ENCODE measurements at places on chromosomes 1 and 21. TPM values are rescaled to one million over a fixed set of nuclear protein-coding genes. Genes with fewer than 3 reads are reported as not detected.

KISS1 gene
- not detected for total RNA-seq

PTTG1IP gene
- total RNA-seq = 58.6 TPM

THEM4 gene
- total RNA-seq = 16.1 TPM

ARTN gene
- total RNA-seq = 0.53 TPM

SYT6 gene
- not detected for total RNA-seq

IFNLR1 gene
- 39.7 TPM for total RNA-seq

SPATA46 gene
- total RNA-seq = not detected

EXO1 gene
- 1.6 TPM for total RNA-seq

FAM72A gene
- 2.3 TPM for total RNA-seq

TRIM17 gene
- 0.17 TPM for total RNA-seq

KRTAP21-2 gene
- not detected for total RNA-seq

AVPR1B gene
- not detected for total RNA-seq

GABRD gene
- not detected for total RNA-seq

CFAP141 gene
- not detected for total RNA-seq

PI4KB gene
- total RNA-seq = 110 TPM

CNKSR1 gene
- total RNA-seq = 3.7 TPM

PAQR6 gene
- total RNA-seq = 1.8 TPM
